Activated CD4-positive, alpha-beta T cell treated with anti-CD3 and anti-CD28 coated beads, Interleukin-2, amount 10 ng/mL, durations not matched to agents 7 days and 5 days (primary cell): ENCODE measurements at places on chromosomes 12 and 14. TPM values are rescaled to one million over a fixed set of nuclear protein-coding genes. Genes with fewer than 3 reads are reported as not detected.

The OASL gene
- 28.5 TPM for total RNA-seq

The KCNA1 gene
- total RNA-seq: not detected

The MUCL1 gene
- total RNA-seq: not detected

The SNAPC1 gene
- total RNA-seq: 5.2 TPM

The ASB2 gene
- total RNA-seq: 21.1 TPM

The NR4A1 gene
- 2.7 TPM for total RNA-seq

The MYBPC1 gene
- total RNA-seq: not detected

The SLC25A47 gene
- total RNA-seq: not detected

The CDKL1 gene
- total RNA-seq: 14.6 TPM

The GPRC5D gene
- 0.67 TPM for total RNA-seq

The GDF3 gene
- total RNA-seq: not detected
